Motor neuron (in vitro differentiated cells): ENCODE measurements at places on chromosomes 2 and 18.

- no peak for ATAC-seq
Measured at GRCh38 chr2:12720278-12720620, 3.5 kb downstream of the TRIB2 start.

DNA sequence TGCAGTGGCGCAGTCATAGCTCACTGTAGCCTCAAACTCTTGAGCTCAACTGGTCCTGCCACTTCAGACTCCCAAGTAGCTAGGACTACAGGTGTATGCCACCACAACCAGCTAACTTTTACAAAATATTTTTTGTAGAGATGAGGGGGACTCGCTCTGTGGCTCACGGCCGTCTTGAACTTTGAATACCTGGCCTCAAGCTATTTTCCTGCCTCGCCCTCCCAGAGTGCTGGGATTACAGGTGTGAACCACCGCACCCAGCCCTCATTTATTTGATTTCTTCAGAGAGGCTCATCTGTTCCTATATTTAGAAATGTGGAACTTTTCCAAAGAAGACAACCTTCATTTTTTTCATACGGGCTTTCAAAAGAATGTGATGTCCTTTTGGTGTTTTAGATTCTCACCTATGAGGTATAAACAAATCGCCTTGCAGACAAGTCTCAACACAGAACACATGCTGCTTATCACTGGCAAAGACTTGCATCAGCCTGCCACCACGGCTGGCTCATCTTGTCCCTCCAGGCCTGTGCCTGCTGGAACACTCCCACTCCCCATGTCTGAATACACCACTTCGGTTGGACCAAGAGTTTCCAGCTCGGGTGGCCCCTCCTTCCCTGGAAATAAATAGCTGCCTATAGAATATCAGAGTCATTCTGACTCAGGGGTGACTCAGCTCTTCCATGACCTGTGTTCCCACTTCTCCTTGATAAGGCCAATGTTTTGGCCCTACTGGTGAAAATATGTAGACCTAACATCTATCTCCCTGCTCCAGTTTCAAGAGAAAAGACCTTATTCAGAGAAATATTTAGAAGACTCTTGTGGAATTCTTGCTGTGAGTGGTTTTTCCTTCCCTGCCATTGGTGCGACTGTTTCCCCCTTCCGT lies 202.6 kb downstream of the TGIF1 start:
- peak; percentile 99 for ATAC-seq

DNA sequence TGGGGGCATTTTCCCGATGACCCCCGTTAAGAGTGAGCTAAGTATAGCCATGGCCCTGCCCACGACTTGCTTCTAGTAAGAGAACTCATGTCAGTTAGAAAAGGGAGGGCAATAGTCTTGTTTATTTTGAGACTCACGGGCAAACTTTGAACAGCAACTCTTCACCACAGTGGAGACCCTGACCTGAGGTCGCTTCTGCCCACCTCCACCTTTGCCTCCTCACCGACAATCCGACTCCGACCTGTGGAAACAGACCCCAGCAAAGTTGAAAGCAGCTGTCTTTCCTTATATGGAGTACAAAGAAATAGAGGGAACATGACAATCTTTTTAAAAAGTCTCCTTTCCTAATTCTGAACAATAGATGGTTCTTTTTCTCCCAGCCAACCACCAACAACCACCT lies 155.0 kb upstream of the GCFC2 start:
- no peak for ATAC-seq

DNA sequence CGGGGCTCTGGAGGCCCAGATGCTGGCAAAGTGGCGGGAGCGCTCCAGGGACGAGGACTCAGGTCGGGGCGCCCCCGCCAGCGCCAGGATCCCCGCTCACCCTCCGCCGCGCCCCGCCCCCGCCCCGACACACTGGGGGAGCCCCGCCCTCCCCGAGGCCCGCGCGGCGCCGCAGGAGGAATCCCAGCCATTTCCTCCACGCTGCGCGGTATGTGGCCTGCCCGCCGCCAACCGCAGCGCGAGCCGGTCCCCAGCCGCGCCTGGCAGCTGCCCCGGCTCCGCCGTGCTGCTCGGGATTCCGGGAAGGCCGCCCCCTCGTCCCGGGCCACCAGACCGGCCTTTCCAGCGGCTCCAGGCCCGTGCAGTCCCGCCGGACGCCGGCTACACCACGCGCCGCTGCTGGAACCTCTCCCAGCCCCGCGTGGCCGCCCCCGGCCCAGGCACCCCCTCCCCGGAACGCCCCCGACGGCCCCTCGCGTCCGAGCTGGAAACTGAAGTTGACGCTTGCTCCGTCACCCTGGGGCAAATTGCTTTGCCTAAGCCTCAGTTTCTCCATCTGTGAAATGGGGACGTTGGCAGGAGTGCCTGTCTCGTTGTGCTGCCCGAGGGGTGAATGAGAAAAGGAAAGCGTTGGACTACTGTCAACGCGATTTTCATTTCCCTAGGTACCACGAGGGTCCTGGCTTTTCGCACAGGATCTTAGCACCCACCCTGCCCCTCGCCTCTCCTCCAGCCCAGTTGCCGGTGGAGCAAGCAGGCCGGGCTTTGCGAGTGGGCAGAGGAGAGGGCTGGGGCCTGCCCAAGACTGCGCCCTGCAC lies 53.6 kb downstream of the PKDCC start:
- ATAC-seq = no peak

DNA sequence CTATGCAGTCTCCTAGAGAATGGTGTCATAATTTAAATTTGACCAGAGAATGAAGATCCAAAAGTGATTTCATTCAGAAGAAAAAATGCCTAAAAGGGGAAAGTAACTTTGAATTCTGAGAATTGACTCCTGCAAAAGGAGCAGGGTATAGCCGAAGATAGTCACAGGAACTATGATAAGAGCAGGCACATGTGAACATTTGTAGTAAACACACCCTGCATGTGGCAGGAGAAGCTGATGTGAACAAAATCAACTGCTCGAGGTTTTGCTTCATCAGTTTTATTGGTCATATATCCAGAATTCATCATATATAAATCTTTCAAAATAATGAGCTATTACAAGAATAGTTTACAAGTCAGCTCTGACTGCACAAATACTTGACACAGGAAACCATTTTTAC lies 14.0 kb downstream of the MCFD2 start:
- no peak for ATAC-seq

- no peak for ATAC-seq
Measured at GRCh38 chr2:76120176-76120575, 409.5 kb upstream of the GCFC2 start.

GRCh38 chr2:238784671-238785527 lies 63.0 kb upstream of the TWIST2 start:
- ATAC-seq = peak; percentile 67

DNA sequence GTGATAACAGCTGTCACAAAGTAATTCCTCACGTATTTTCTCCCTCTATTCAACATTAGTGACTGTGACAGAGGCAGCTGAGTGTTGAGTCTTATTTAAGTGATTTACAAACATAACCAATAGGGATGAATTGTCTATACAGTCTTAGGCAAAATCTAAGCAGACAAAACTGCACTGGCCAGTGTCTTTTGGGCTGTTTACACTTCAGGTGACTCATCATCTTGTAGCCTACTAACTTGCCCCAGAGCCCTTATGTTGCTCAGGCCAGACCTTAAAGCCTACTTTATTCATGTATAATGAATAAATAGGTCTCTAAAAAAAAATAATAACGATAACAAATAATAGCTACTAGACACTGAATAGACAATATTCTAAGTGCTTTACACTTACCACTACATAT lies 17.2 kb downstream of the THOC1 start:
- ATAC-seq = no peak

DNA sequence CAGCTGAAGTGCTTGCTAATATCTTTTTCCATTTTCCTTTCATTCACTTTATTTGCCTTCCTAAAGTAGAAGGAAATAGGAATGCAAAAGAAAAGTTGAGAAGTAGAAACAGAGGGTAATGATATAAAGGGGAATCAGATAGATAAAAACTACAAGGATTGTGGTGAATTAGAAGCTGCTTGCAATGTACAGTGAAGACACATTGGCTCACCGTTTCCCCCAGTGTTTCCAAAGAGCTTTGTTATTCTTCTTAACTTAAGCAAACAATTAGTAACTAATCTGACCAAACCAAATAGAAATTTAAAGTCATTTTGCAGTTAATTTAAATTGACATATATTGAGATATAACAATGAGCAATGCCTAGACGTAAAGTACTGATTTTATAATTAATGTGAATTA lies 63.4 kb downstream of the RELCH start:
- ATAC-seq = no peak

GRCh38 chr2:144603334-144603733 lies 83.4 kb upstream of the ZEB2 start:
- ATAC-seq = no peak

GRCh38 chr2:13474538-13474937 lies 757.8 kb downstream of the TRIB2 start:
- ATAC-seq = no peak

- ATAC-seq = no peak
Measured at GRCh38 chr2:219273937-219274336, 5.2 kb upstream of the DNAJB2 start.

GRCh38 chr2:121888189-121888557 lies 132.7 kb downstream of the TSN start:
- ATAC-seq = no peak

- no peak for ATAC-seq
Measured at GRCh38 chr2:161870401-161870930, 203.5 kb downstream of the DPP4 start.

- no peak for ATAC-seq
Measured at GRCh38 chr18:32577561-32577960, 106.9 kb upstream of the GAREM1 start.

DNA sequence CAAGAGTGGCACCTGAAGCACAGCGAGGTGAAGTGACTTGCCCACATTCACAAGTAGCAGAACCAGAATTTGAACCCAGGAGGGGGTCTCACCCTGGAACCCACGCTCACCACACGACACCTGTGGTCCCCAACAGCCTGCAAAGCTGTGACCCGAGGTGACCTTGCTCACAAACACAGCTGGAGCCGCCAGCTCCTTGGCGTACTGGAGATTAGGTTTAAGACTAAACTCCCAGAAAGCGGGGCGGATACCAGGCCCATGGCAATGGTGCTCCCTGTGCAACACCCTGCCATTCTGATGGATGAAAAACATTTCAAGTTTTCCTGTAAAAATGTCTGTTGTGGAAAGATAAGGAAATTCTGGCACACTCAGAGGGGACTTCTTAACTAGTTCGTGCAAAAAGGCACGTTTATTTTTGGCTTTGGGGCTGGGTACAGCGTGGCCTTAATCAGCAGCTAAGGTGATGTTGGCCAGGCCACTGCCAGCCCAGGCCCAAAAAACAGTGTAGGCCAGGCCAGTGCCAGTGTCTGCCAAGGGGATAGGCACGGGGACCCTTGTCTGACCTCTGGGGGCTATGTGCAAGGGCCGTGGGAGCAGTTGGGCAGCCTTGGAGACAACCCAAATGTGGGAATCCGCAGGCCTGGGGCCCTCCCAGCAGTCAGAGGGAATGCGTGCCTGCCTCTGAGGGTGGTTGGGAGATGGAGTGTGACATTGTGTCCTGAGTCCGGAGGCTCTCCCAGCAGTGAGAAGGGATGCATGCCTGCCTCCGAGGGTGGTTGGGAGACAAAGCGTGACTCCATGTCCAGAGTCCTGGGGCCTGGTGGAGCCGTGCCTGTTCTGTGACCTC lies 185.0 kb upstream of the HS6ST1 start:
- no peak for ATAC-seq

DNA sequence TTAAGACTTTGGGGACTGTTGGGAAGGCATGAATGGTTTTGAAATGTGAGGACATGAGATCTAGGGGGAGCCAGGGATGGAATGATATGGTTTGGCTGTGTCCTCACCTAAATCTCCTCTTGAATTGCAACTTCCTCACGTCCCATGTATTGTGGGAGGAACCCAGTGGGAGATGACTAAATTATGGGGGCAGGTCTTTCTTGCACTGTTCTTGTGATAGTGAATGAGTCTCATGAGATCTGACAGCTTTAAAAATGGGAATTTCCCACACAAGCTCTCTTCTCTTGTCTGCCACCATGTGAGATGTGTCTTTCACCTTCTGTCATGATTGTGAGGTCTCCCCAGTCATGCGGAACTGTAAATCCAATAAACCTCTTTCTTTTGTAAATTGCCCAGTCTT lies 11.5 kb upstream of the MBP start:
- no peak for ATAC-seq

- no peak for ATAC-seq
Measured at GRCh38 chr2:204313256-204313655, 232.0 kb upstream of the PARD3B start.

- ATAC-seq = no peak
Measured at GRCh38 chr2:168632709-168633121, 169.7 kb upstream of the NOSTRIN start.

DNA sequence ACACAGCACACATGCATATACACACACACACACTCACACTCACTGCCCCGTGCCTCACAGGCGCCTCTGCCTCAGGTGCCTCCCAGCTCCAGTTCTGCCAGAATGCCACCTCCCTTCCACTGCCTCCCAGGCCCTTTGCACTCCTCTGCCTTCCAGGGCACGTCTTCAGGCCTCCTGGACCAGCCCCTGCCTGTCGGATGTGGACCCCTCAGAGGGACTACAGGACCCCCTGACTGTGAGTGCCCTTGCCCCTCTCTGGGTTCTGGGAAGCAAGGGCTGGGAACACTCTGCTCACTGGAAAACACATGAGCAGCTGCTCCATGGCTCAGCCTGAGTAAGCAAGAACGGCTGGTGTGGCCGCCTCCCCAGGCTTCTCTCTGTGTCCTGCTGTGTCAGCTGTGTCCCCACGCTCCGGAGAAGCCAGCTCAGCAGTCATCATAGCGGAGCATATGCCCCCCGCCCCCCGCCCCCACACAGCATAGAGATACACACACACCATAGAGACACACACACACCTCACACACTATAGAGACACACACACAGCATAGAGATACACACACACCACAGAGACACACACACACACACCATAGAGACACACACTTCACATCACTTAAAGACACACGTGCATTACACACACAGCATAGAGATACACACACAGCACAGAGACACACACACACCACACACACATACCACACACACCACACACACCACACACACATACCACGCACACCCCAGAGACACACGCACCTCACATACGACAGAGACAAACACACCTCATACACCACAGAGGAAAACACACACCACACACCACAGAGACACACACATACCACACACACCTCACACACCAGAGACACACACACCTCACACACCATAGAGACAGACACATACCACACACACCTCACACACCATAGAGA lies 271.3 kb downstream of the CYRIA start:
- peak; percentile 96 for ATAC-seq

DNA sequence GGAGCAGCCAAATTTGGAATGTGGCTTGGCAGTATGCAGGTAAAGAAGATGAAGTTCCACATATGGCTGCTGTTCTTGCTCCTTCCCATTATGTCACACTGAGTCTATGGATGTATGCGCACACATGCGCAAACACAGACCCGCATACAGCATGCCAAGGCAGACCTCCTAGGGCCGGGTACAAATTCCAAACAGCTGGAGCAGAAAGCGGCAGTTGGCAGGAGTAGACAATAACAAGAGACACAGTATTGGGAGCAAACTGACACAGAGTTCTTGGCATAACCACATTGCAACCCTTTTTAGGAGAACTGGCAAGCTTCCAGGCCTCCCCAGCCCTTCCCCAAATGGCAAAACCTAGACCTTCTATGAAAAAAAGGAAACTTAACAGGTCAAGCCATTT lies 268.9 kb downstream of the SP3 start:
- ATAC-seq = no peak
